ENCODE measurements at places on chromosomes 13 and 19.

- no peak for DNase-seq
These were observed 27.2 kb downstream of the MYH14 start for GRCh38 chr19:50230379-50231351.

DNA sequence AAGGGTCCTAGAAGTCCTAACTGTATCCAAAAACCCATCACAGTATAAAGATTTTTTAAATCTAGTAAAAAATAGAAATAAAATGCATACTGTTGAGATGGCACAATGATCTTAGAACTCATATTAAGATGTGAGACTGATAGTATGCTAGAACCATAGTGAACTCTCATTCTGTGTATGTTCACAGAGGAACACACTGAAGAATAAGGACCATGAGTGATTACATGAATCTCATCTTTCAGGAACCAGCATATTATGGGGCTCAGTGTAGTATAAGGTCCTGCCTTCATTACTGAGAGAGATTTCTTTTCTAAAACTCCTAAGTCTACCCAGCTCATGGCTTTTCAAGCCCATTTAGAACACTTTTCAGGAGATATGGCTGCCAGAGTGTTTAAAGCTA is 59.8 kb upstream of the RFC3 start:
- DNase-seq, result no peak

- DNase-seq, result no peak
These were observed 673.8 kb downstream of the PCDH9 start for GRCh38 chr13:66556306-66556705.

DNA sequence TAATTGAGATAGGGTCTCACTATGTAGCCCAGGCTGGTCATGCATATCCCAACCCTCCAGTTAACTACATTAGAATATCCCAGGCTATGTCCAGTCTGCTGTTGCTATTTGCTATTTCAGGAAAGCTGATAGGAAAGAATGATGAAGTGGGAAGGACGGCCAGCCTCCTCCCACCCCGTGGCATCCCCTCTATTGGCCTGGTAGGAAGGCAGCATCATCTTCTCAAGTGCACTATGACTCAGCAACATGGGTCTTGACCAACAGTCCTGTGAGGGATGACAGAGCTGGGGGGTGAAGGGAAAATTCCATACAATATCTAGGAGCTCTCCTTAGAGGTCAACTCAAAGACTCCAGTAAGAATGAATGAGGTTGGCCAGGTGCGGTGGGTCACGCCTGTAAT is 48.0 kb upstream of the ABCC4 start:
- no peak for DNase-seq

DNA sequence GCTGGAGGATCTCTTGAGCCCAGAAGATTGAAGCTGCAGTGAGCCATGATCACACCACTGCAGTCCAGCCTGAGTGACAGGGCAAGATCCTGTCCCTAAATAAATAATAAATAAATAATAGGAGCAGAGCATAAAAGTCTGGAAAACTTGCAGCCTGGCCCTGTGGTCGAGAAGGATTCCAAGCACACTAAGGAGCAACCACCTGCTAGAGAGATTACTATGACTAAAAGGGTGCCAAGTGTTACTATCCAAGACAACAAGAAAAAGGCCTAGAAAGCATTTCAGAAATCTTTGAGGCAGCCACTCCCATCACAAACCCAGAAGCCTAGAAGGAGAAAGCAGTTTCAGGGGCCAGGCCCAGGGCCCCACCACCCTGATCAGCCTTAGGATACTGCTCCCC is 46.1 kb downstream of the LHFPL6 start:
- DNase-seq, result no peak

- DNase-seq, result no peak
These were observed 46.3 kb downstream of the SIPA1L3 start for GRCh38 chr19:37953171-37953917.

DNA sequence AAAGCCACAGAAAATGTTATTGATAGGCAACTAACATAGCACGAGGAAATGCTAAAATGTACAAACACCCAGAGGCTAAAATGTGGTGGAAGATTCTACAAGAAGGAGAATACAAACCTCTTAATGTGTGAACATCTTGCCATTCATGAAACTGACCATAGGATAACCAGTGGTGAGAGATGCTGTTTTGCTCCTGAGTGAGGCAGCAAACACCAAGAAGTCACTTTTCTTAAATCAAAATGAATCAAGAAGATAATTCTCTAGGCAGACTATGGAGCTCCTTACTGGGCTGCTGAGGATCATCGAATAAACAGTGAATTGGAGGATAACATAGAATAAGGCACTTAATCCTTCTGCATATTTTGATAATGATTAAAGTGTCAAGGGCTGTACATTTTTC is 375.4 kb upstream of the SLITRK6 start:
- DNase-seq, result no peak

GRCh38 chr13:29143847-29144246 is 323.7 kb downstream of the MTUS2 start:
- DNase-seq, result no peak

DNA sequence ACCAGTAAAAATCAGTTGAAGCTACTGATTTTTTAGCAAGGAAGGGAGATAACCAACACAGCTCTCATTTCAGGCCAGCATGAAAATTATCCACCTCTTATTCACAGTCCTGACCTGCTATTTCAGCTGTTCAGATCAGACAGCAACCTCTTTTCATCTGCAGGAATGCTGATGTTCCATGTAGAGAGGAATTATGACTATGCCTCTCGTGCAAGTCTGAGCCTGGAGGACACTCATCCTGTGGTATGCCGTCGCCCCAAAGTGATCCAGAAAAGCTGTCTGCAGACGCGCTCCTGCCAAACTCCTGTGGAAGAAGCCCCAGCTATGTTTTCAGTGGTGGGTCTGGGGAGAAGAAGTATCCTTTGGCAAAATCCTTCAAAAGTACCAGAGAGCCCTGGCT is 563.5 kb upstream of the SLITRK1 start:
- DNase-seq, result no peak

- DNase-seq, result no peak
These were observed 20.4 kb downstream of the MRPS12 start for GRCh38 chr19:38951187-38951586.

DNA sequence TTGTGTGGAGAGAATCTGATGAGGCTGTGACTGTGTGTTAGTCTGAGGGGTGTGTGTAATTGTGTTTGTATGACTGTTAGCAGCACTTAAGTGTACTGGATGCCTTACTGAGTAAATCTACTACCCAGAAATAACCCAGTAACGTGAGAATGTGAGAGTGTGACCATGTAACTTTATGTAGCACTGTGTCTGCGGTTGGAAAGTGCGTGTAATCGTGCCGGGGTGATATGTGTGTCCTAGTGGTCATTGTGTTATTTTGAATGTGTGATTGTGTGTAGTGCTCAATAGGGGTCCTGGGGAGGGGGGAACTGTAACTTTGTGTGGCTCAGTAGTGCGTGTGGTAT is 550 bp downstream of the ZNF383 start:
- DNase-seq, result peak; percentile 20

GRCh38 chr19:2060884-2061494 is 9.9 kb upstream of the MKNK2 start:
- DNase-seq, result no peak

DNA sequence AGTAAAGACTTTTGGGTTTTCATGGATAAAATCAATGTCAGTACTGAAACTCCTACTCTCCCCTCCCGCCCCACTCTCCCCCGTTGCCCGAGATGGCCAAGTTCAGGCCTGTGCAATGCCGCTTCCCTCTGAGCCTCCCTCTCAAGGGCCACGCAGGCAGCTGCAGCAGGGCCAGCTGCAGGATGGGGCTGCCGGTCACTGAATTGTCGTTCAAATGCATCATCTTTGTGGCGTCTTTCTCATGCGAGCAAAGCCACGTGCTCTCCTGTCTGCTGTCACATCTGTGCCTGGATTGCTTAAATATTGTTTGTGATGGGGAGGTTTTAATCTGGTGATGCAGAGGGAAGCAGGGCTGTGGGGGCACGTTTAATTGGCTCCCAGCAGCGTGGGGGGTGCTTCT is 26.6 kb downstream of the SHISA2 start:
- no peak for DNase-seq

- no peak for DNase-seq
These were observed 156.9 kb downstream of the UGGT2 start for GRCh38 chr13:95896301-95896700.

DNA sequence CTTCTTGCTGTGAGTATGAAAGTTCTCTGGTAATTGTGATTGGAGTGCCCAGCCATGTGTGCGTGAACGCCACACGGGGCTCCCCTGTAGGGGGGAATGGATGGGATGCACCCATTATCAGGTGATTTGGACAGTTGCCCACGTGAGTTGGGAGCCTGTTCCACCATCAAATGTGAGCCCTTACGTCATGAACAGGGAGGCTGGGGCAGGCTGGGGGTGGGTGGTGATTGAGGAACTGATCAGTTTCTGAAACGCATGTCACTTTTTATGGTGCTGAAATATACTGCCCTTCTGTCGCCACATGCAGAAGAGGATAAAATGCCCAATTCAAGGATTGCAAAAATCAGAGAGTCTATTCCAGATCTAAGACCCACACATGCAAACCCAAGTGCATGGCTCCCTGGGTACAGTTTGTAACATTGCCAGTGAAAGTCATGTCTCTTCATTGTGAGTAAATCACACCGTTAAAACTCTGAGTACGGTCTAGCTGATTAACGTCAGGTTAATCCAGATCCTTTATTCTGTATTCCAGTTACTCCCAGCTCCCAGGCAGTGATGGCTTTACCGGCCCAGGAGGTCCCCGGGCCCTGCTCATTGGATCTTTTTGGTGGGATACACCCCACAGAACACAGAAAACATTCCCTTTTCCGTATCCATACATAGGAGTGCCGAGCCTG is 90.2 kb downstream of the RAB20 start:
- DNase-seq, result no peak

DNA sequence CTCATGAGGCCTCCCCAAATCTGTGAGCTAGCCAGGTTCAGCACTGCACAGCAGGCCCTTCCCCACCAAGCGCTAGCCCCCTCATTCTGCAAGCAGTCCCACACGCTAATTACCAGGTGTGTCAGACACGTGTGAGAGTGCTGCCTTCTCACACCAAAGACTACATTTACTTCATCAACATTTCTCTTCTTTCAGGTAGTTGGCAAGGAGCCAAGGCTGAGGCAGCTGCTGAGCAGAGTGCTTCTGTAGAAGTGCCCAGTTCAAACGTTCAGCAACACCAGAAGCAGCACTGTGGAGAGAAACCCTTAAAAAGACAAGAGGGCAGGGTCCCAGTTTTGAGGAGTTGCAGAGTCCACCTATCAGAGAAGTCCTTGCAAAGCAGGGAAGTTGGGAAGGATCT is 6.4 kb downstream of the ZNF773 start:
- no peak for DNase-seq

GRCh38 chr13:51967482-51968446 is 43.5 kb downstream of the ATP7B start:
- DNase-seq, result no peak

DNA sequence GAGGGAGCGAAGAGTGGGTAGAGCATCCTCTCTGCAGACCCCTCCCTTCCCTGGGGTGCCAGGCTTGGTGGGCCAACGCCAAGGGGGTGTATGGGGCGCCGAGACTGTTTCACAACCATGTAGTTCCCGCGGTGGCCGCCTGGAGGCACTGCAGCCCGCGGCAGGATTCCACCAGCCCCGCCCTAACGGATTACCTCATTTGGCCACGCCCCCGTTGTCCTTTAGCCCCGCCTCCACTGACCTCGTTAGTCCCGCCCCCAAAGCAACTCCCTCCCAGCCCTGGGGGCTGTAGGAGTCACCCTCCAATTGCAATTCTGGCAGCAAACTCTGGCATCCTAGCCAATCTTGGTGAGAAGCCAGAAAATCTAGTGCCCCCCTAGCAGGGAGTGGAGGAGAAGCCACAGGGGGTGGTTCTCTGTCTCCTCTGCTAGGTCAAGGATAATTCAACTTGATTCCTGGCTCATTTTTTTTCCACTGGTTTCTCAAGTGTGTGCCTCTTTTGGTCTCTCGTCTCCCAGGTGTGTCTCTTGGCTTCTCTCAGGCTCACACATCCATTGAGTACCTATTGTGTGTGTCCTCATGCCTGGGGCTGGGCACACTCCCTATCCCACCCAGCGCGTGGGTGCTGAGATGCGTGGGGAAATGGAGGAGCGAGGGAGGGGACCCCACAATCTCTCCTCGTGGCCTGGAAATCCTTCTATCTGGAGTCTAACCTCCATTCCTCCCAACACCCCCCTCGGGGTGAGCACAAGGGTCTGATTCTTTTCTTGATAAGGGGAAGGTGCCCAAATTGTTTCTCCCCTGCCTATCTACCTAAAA is 2.0 kb downstream of the OLFM2 start:
- peak; percentile 84 for DNase-seq

DNA sequence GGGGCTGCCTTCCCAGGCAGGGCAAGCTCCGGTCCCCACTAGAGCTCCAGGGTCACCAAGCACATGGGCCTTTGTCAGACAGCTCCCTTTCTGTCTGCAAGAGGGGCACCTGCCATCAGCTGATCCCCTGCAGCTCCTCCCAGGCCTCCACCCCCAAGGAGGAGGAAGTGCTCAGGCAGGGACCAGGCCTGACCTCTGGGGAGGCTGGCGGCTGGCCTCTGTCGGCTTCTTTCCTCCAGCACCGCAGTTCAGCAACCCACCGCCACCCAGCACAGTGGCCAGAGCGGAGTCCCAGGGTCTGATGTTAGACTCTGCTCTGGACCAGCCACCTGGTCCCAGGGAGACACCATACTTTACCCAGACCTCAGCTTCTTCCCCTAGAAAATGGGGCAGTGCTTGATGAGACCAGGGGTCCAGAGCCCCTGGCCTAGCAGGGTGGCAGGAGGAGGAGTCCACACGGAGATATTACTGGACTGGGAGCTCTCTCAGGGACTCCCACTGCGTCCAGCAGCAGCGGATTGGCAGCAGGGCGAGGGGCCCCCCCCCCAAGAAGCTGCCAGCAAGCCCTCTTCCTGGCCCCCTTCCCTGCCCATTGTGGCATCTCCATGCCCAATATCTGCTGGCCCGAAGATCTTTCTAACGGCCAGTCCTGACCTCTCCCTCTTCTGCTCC is 24.1 kb downstream of the NKPD1 start:
- no peak for DNase-seq

- no peak for DNase-seq
These were observed 73.2 kb upstream of the MCF2L start for GRCh38 chr13:112895521-112896465.

DNA sequence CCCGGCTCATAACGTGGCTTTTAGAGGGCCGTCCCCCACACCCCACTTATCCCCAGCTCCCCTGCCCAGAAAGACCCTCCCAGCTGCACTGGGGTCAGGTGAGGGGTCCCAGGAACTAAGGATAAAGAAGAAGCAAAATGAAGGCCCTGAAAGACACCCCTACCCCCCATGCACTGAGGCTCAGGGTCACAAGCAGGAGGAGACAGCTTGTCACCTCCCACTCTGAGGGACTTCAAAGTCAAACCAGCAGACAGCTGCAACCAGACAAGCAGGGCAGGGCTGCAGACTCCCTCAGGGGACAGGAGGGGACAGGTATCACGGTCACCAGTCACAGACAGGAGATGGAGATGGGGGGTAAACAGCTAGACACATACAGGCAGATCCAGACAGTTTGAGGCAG is 6.1 kb upstream of the NANOS3 start:
- DNase-seq, result no peak

- no peak for DNase-seq
These were observed 1608.2 kb downstream of the SLITRK5 start for GRCh38 chr13:89279374-89279773.

DNA sequence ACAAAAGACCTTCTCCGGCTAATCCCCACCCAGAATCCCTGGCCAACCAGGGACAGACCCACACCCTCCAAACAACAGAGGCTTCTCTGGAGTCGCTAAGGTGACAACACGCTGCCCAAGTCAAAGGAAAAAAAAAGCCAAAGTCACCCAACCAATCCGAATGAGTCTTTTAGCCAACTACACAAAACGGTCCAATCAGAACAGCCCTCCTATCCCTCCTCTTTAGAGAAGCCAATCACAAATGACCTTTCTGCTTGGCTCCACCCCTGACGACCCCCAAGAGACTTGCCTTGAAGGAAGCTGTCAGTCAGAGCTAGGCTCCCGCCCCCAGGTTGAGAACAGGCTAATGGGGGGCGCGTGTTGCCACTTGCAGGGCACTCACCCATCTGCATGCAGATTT is 6.6 kb upstream of the FBXW9 start:
- peak; percentile 16 for DNase-seq

Measured in CD4-positive, alpha-beta T cell treated with Interferon alpha-2 for 1 hour (primary cell).